ENCODE measurements at places on chromosomes 4 and X.

DNA sequence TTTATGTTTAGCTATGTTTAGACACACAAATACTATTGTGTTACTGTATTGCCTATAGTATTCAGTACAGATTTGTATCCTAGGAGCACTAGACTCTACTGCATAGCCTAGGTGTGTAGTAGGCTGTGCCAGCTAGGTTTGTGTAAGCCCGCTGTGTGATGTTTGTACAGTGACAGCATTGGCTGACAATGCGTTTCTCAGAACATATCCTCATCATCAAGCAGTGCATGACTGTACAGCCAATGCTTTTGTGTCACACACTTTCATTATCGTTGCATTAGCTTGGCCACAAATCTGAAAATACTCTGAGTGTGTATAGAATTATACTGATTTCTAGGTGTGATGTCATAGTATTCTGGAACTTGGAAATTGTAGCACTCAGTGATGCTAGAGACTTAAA lies 63.4 kb downstream of the CLDN34 start:
- H3K4me3 ChIP-seq = no peak overlapping the region
- DNase-seq = no peak
- H3K27me3 ChIP-seq = no peaks in the 10 kb centered on the region
- H3K27ac ChIP-seq = no peak overlapping the region

DNA sequence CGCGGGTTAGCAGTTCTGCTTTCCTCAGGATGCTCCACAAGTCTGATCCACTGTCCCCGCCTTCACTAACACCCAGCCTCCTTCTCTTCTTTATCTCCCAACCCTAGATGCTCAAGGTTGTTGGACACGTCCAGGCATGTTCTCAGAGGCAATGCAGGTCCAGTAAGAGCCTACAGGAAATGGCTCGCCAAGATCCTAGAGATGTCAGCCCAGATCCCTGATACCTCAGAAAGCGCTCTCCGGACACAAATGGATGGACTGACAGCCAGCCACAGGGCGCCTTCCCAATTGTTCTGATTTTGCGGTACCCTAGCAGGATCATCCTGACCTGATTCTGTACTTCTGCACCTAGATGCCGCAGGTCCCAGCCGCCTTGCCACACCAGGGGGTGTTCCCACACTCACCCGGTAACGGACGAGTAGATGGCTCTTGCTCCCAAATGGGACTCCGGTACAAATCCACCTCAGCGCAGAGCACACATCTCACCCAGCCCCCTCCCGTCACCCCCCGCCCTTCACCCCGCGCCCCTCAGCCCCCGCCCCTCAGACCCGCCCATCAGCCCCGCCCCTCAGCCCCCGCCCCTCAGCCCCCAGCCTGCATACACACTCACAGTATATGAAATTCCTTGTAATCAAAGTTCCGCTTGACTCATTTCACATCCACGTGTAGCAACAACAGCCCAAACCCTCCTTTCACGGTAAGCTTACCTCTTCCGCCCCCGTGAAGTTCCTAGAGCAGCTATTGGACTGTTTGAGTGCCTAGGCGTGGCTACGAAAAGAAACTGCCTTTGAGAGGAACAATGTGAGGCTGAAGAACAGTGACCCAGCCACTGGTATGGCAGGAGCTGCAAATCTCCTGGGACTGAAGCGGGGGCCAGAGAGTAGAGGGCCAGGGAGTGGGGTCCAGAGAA lies at the start of gene EDA2R:
TSS of gene EDA2R (minus strand) at position 488 of the 910 bp plus-strand sequence. CDS start 23,058 bp downstream, outside the sequence.
- H3K4me3 ChIP-seq = no peak within 1 kb of the TSS
- no peak for DNase-seq
- H3K27me3 ChIP-seq = no peaks in the 10 kb centered on the region
- no peaks in the 10 kb centered on the region for H3K4me1 ChIP-seq

- no peaks in the 10 kb centered on the region for H3K4me1 ChIP-seq
- no peak overlapping the region for H3K4me3 ChIP-seq
- no peaks in the 10 kb centered on the region for H3K27me3 ChIP-seq
- H3K36me3 ChIP-seq = no peaks in the 10 kb centered on the region
- no peak for DNase-seq
These were observed 143.0 kb upstream of the GYPA start for GRCh38 chr4:144283526-144283925.

DNA sequence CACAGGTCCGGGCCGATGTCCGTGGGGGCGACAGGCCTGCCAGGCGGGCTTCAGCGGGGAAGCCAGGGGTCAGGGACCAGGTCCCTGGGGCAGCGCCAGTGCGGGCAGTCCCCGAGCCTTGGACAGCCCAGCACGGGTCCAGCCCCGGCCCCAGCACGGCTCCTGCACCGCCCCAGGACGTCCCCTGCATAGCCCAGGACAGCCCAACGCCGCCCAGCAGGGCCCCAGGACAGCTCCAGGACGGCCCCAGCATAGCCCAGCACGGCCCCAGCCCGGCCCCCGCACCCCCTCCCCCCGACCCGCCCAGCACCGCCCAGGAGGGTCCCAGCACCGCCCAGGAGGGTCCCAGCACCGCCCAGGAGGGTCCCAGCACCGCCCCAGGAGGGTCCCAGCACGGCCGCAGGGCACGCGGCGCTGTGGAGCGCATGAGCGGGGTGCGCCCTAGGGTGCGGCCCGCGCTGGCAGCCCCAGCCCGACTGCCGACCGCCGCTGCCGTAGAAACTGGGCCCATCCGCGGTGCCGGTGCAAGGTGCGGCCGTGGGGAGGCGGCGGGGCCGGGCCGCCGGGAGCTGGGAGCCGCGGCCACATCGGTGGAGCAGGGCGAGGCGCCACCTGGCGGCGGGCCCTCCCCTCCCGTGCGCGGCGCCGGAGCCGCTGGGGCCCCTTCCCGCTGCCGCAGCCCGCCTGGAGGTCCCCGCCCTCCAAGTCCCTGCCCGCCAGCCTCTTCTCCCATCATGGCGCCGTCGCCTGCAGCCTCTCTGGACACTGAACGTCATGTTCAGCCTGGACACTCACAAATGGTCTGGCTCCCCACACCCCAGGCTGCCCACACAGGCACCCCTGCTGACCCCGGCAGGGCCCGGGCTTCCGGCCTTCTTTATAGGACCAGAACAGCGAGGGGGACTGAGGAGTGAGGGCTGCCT lies 106.8 kb upstream of the NKX1-1 start:
- H3K27me3 ChIP-seq = peaks cover 11% of the 10 kb centered on the region
- no peak overlapping the region for H3K4me3 ChIP-seq
- no peaks in the 10 kb centered on the region for H3K36me3 ChIP-seq

DNA sequence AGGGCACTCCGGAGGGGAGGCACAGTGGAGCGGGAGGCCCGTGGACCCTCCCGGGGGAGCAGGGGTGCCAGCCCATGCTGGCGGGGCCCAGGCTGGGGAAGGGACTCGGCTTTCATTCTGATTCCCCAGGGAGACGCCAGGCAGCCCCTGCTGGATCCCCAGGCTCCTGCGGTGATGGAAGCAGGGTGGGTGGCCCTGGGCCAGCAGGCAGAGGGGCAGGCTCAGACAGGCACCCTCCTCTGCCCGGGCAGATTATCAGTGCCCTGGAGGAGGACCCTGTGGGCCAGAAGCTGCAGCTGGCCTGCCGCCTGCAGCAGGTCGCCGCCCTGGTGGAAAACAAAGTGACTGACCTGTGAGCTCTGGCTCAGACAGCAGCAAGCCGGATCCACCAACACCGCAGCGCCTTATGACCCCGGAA lies 2.1 kb upstream of the SRPK3 start:
- no peak overlapping the region for H3K4me3 ChIP-seq
- H3K36me3 ChIP-seq = no peaks in the 10 kb centered on the region
- no peak for DNase-seq
- peaks cover 23% of the 10 kb centered on the region for H3K27me3 ChIP-seq
- no peak overlapping the region for H3K27ac ChIP-seq
- H3K4me1 ChIP-seq = no peaks in the 10 kb centered on the region

DNA sequence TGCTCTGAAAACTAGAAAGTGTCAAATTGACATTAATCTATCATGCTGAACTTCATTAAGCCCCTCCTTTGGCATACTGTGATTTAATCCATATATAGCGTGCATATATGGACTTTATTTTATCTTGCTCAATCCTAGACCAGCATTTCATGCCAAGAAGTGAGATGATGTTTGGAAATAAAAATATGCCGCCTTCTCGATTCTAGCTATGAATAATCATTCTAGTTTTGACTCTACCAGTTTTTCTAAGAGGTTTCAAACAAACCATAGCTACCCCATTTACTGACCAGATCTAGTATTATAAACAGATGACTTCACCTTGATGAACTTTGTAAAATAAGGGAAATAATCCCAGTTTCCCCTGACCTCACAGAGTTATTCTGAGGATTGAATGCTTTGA lies 95.0 kb downstream of the ARX start:
- H3K27ac ChIP-seq = no peak overlapping the region
- no peaks in the 10 kb centered on the region for H3K27me3 ChIP-seq
- no peak overlapping the region for H3K4me3 ChIP-seq

GRCh38 chr4:182700362-182701160 lies 216.6 kb downstream of the DCTD start:
- no peaks in the 10 kb centered on the region for H3K4me1 ChIP-seq
- H3K27ac ChIP-seq = no peak overlapping the region
- H3K4me3 ChIP-seq = no peak overlapping the region
- DNase-seq = no peak
- H3K27me3 ChIP-seq = no peaks in the 10 kb centered on the region
- H3K36me3 ChIP-seq = no peaks in the 10 kb centered on the region

DNA sequence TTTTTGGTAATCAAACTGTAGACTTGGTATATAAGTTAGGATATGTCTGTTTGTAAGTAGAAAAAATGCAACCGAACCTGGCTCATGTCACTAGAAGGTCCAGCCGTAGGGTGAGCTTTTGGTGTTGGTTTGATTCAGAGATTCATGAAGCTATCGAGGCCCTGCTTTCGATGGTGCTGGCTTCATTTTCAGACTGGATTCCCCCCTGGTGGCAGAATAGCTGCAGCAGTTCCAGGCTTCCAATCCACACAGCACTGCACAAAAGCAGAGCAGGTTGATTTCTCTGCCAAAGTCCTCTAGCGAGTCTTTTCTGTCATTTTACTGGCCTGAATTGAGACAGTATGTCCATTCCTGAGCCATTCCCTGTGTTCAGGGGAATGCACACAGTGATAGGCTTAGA lies 33.1 kb downstream of the PDK3 start:
- no peaks in the 10 kb centered on the region for H3K4me1 ChIP-seq
- peaks cover 31% of the 10 kb centered on the region for H3K36me3 ChIP-seq
- DNase-seq = no peak
- H3K4me3 ChIP-seq = no peak overlapping the region

DNA sequence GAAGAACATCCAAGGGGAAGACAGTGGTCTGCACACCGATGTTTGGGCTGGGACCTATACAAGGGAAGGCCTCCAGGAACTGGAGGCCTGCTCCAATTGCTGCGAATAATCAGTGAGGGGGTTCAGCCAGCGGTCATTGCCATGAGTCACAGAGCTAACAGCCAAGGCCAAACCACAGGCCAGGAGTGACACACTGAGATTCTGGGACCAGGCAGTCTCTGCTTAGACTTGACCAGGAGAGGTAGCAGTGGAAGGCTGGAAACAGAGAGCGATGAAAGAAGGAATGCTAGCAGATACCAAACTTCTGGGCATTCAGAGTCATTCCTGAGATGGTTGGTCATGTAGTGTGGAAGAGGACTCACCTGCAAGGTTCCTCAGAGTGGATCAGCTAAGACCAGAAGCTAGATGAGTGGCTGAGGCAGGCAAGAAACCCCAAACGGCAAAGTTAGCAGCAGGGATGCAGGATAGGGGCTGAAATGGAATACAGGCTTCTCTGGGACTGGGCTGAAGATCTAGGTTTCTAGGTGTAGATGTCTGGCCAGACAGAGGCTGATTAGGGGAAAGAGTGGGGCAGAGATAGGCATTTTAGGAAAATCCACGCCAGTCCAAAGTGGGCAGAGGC lies 54.7 kb downstream of the CNGA2 start:
- no peak overlapping the region for H3K4me3 ChIP-seq
- no peaks in the 10 kb centered on the region for H3K4me1 ChIP-seq
- H3K27me3 ChIP-seq = no peaks in the 10 kb centered on the region

DNA sequence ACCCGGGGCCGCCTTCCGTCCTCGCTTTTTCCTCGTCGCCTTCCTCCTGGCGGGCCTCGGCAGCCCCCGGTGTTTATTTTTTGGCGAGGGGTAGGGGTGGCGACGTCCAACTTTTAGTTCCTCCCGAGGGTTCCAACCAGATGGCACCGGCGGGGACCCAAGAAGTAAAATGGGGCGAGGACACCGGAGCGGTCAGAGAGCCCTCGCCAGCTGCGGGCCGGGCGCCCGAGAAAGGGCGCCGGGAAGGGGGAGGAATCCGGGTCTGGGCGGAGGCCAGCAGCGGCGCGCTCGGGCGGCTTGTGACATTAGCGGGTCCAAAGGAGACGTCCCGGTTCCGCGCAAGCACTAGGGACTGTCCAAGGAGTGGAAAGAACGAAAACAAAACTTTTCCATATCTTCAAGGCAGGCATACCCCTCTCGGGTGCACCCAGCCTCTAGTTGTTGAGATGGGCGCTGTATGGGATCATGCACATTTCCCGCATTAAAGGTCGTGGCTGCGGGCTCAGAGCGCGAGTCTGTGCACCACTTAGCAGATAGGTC lies 691 bp upstream of the USP46 start:
- peak; percentile 8 for DNase-seq
- no peaks in the 10 kb centered on the region for H3K27me3 ChIP-seq
- H3K4me1 ChIP-seq = peaks cover 11% of the 10 kb centered on the region
- peak overlapping the region; percentile 72 for H3K27ac ChIP-seq
- H3K4me3 ChIP-seq = peak overlapping the region; percentile 50

GRCh38 chrX:24231131-24231540 lies 81.6 kb downstream of the ZFX start:
- H3K36me3 ChIP-seq = no peaks in the 10 kb centered on the region
- H3K4me1 ChIP-seq = no peaks in the 10 kb centered on the region
- no peaks in the 10 kb centered on the region for H3K27me3 ChIP-seq
- DNase-seq = no peak
- H3K27ac ChIP-seq = no peak overlapping the region
- no peak overlapping the region for H3K4me3 ChIP-seq

- peaks cover 12% of the 10 kb centered on the region for H3K4me1 ChIP-seq
- H3K27ac ChIP-seq = no peak overlapping the region
- no peaks in the 10 kb centered on the region for H3K36me3 ChIP-seq
- H3K4me3 ChIP-seq = no peak overlapping the region
These were observed 122.5 kb upstream of the TEX13D start for GRCh38 chrX:124209792-124210576.

GRCh38 chr4:76210452-76210851 lies 3.2 kb downstream of the SCARB2 start:
- H3K4me1 ChIP-seq = peaks cover 69% of the 10 kb centered on the region
- no peaks in the 10 kb centered on the region for H3K27me3 ChIP-seq
- H3K4me3 ChIP-seq = peak overlapping the region; percentile 1
- peak; percentile 46 for DNase-seq
- H3K36me3 ChIP-seq = no peaks in the 10 kb centered on the region

- no peaks in the 10 kb centered on the region for H3K4me1 ChIP-seq
- peaks cover 52% of the 10 kb centered on the region for H3K27me3 ChIP-seq
- no peak overlapping the region for H3K27ac ChIP-seq
- no peak overlapping the region for H3K4me3 ChIP-seq
These were observed 1.7 kb upstream of the HEPH start for GRCh38 chrX:66162331-66162822.

- H3K27ac ChIP-seq = no peak overlapping the region
- no peaks in the 10 kb centered on the region for H3K36me3 ChIP-seq
- H3K4me1 ChIP-seq = peaks cover 9% of the 10 kb centered on the region
These were observed 31.2 kb upstream of the PPM1K start for GRCh38 chr4:88315460-88316017.

DNA sequence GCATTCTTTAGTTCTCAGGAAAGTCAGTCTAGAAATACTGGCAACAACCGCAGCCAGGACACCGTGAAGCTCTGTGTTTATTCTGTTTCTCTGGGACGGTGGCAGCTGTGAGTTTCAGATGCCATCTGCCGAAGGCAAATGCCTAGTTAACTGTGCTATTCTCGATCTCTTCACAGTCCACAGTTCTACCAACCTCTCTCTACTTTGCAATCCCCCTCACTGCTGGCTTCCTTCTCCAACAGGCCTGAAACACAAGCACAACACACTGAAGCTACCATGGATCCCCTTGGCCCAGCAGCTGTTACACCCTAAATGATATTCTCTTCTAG lies 118.8 kb downstream of the ZNF827 start:
- H3K27ac ChIP-seq = peak overlapping the region; percentile 62
- no peaks in the 10 kb centered on the region for H3K36me3 ChIP-seq
- no peak for DNase-seq
- no peaks in the 10 kb centered on the region for H3K27me3 ChIP-seq
- H3K4me1 ChIP-seq = peaks cover 32% of the 10 kb centered on the region
